ENCODE measurements at places on chromosomes 6 and 20.
A peak's percentile ranks its signal among the peaks of the same experiment; 100 is the strongest.

- DNase-seq = no peak
Measured at GRCh38 chr20:34983089-34983820, 27.6 kb downstream of the MYH7B start.

DNA sequence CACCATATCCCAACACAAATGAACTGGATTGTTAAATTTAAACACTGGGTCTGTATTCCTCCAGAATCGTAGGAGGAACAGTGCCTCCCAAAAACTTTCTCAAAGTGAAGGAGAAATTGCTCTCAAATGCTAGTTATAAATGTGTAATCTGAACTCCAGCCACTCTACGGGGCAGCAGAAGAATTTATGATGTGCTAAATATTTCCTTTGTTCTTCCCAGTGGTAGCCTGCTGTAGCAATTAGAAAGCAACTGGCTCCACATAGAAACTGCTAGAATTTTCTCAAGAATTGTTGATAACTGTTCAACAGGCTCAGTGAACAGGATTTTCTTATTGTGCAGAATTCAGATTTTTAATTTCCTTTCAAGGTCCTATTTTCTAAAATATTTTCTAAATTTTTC lies 49.8 kb upstream of the EYA4 start:
- no peak for DNase-seq

GRCh38 chr6:73538116-73538779 lies 17.4 kb upstream of the EEF1A1 start:
- DNase-seq = no peak

GRCh38 chr6:28979679-28980078 lies 25.4 kb downstream of the ZNF311 start:
- no peak for DNase-seq

DNA sequence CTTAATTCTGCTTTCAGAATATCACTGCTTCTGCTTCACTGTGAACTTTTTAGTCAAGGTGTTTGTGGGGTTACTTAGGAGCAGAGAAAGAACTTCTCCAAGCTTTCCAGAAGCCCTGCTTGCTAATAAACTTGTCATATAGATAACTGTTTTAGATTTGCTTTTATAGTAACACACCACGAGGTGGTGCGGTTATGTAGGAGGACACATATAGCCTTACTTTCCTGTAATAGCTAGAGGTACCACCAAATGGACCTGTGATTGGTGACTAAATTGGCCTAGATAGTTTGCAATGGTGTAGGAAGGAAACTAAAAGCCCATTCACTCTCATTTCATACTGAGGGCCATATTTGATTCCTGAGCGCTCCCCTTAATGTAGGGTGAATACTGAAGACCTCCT lies 52.3 kb upstream of the BCLAF1 start:
- no peak for DNase-seq

- no peak for DNase-seq
Measured at GRCh38 chr6:142802124-142802523, 142.9 kb downstream of the HIVEP2 start.

DNA sequence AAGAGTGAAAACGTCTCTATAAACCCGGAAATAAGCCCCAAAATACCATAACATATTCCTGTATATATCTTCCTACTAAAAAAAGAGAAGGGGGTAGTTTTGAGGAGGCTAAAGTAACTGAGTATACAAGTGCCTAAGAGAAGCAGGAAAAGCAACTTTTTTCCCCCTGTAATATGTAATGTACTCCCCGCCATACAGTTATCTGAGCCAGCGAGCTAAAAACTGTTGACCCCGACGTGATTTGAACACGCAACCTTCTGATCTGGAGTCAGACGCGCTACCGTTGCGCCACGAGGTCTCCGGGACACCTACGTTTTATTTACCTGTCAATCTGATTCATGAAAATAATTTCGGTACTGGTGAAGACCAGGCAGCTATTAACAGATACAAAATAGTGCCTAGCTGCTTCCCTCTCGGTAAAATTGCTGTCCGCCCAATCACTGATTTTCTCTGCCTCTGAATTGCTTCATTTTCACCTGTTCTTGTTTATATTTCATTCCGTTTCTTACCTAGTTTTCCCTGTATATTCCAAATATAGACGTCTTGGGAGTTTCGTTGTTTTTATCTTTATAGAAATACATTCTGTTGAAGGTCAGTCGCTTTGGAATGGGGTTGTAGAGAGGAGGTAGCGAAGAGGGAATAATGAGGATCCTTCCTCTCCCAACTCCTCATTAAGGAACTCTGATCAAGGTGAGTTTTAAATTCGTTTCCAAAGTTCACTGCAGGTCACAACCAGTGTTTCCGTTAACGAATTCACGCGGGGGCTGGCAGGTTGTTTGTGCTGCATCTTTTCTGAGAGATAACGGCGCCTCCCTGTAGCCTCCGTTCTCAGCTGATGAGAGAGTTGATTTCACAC lies 33.6 kb upstream of the BTN3A2 start:
- DNase-seq = no peak

DNA sequence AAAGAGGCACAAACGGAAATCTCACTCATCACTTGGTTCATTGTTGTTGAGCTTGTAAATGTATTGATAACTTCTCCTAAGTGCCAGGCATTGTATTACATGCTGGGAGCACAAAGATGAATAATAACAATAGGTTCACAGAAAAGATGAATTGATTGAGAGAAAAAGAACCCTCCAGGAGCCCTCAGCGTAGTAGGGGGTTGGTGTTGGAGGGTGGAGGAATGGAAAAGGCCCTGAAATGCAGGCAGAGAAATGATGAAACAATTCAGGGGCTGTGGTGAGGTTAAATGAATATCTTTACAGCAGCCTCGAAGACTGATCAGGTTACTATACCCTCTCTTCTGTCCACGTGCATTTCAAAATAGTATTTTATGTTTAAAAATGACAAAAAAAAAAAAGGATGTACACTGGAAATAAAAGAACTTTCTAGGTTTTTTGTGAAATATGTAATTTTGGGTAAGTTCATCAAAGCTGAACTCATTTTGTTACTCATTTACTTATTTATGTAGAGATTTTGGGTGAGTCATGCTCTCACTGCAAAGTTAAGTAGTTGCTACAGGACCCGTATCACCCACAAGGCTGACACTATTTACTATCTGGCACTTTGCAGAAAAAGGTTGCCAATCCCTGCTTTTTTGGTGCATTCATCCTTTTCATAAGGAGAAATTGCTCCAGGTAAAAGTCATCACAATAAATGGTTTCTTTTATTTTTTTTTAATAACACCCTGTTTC lies 277.3 kb downstream of the ZNF217 start:
- no peak for DNase-seq

GRCh38 chr6:41200901-41201763 lies at the start of gene TREML2:
TREML2 (minus strand) TSS chr6:41201149; CDS start chr6:41201008, 141 bp downstream.
- no peak for DNase-seq

GRCh38 chr6:169961772-169962561 lies 210.5 kb downstream of the ERMARD start:
- DNase-seq = no peak

- DNase-seq = no peak
Measured at GRCh38 chr6:148164645-148165044, 178.0 kb upstream of the SASH1 start.

DNA sequence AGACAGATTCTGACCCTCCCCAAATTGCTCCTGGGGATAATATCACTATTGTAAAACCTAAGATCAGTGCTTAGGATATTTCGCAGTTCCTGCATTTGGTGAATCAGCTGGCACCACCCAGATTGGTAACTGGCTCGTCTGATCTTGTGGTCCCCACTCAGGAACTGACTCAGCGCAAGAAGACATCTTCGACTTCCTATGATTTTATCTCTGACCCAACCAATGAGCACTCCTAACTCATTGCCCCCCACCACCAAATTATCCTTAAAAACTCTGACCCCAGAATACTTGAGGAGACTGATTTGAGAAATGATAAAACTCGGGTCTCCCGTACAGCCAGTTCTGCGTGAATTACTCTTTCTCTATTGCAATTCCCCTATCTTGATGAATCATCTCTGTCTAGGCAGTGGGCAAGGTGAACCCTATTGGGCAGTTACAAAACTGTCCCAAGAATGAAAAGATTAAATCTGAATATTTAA lies 55.7 kb upstream of the PRND start:
- peak; percentile 26 for DNase-seq

DNA sequence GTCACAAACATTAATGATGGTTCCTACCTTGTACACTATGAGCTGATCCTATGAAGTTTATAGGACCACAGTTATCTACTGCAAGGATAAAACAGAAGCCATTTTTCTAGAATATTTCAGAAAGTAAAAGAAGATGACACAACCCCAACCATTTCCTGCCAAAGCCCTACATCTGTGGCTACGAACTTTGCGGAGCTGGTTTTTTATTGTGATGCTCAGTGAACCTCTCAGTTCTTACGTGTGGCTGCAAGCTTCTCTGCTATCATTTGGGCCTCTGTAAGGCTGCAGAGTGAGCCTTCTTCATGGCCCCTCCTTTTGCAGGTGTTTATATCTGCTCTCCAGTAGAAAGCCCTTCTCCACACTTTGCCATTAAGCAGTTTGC lies 17.8 kb upstream of the TAGAP start:
- DNase-seq = no peak

DNA sequence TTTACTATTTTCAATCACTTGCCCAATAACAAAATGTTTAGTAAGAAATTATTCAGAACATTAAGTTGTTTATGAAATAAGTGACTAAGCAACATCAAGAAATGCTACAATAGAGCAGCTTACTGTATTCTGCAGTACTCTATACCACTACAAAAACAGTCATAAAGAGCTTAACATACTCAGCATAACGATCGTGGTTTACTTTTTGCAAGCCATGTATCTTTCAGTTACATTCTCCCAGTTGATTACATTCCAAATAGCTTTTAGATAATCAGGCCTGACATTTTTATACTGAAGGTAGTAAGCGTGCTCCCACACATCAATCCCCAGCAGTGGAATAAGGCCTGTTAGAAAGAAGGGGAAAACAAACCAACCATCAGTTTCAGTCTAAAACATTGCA lies 10.7 kb downstream of the SOD2 start:
- DNase-seq = no peak

GRCh38 chr20:25586877-25587276 lies 1.5 kb upstream of the NINL start:
- DNase-seq = no peak

GRCh38 chr6:108627692-108628550 lies 67.2 kb downstream of the FOXO3 start:
- no peak for DNase-seq

GRCh38 chr20:54148947-54149764 lies 24.6 kb downstream of the CYP24A1 start:
- no peak for DNase-seq

DNA sequence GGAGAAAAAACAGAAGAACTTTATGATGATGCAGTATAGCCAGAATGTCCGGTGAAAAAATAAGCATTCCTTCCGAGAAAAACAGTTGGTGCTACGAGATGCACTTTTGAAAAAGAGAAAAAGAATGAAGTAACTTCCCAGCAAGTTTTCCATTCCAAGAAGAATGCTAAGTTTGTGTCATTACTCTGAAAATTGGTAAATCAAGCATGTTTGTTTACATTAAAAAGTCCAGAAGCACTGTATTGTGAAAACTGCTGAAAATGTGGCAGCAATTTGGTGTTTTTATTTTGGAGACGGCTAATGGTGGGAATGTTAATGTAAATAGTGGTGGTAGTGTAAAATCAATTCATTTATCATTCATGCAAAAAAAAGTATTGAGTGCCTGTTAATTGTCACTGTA lies 46.3 kb downstream of the MKKS start:
- no peak for DNase-seq

DNA sequence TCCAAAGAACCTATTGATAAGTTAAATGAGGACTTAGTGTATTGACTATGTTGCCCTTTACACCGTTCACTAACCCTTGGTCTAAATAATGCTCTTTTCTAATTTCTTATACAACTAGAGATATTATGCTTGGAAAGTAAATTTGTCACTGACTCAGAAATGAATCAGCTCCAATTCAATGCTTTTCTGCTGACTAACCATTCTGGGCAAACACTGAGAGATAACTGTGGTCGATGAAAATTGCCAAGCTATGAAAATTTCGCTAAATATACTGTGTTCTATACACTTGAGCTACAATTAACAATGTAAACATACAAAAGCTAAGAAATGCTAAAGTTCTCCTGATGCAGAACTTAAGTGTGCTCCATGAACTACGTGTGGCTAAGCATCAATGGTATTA lies 23.1 kb upstream of the FBXO9 start:
- no peak for DNase-seq

GRCh38 chr6:79435746-79436145 lies 101.5 kb downstream of the LCA5 start:
- no peak for DNase-seq

GRCh38 chr6:13250703-13251102 lies 77.6 kb downstream of the TBC1D7 start:
- DNase-seq = no peak

GRCh38 chr6:157715728-157716164 lies 107.3 kb upstream of the SNX9 start:
- no peak for DNase-seq

GRCh38 chr6:90458353-90459224 lies 128.3 kb downstream of the MAP3K7 start:
- peak; percentile 36 for DNase-seq

- DNase-seq = no peak
Measured at GRCh38 chr20:32206760-32207625, 550 bp downstream of the PLAGL2 start.

- no peak for DNase-seq
Measured at GRCh38 chr20:48621376-48622078, 206.3 kb downstream of the PREX1 start.

- no peak for DNase-seq
Measured at GRCh38 chr6:104954190-104954797, 2.6 kb upstream of the LIN28B start.

- DNase-seq = no peak
Measured at GRCh38 chr20:44398335-44398734, 42.8 kb downstream of the HNF4A start.

GRCh38 chr20:17816804-17817587 lies 117.2 kb downstream of the BANF2 start:
- DNase-seq = no peak

DNA sequence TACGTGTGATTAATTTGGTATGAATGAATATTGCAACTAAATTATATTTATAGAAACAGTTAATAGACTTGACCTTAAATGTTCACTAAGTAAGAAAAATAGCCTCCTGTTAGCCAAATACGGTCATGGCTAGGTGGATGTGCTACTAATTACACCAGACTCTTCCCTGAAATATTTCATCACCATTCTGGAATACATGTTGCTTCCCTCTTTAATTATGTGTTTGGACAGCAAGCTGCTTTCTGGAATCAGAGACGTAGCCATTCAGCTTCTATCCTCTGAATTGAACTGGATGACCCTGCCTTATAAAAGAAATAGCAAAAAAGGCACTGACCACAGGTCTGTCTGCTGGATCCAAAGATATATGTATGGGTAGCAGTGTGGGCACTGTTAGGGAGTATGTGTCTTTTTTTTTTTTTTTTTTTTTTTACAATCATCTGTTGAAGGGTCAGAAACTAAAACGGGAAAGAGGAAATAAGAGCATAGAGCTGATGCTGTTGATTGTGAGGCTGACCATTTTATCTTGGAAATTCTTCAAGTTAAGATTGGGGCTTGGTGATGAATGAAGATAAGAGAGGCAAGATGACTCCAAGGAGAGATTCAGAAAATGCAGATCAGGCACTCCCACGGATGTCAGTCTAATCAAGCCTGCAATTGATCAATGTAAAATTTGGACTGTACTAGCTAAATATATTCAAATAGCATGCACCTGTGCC lies 283.2 kb upstream of the HSF2 start:
- no peak for DNase-seq

- no peak for DNase-seq
Measured at GRCh38 chr6:134447423-134447822, 129.5 kb upstream of the SGK1 start.

- DNase-seq = no peak
Measured at GRCh38 chr6:61711849-61712248, 574.2 kb downstream of the KHDRBS2 start.
